BJ (cell line): ENCODE measurements at places on chromosomes 7 and 10.

GRCh38 chr7:47474937-47475879, 106.7 kb downstream of the TNS3 start:
- DNase-seq: peak; percentile 78

DNA sequence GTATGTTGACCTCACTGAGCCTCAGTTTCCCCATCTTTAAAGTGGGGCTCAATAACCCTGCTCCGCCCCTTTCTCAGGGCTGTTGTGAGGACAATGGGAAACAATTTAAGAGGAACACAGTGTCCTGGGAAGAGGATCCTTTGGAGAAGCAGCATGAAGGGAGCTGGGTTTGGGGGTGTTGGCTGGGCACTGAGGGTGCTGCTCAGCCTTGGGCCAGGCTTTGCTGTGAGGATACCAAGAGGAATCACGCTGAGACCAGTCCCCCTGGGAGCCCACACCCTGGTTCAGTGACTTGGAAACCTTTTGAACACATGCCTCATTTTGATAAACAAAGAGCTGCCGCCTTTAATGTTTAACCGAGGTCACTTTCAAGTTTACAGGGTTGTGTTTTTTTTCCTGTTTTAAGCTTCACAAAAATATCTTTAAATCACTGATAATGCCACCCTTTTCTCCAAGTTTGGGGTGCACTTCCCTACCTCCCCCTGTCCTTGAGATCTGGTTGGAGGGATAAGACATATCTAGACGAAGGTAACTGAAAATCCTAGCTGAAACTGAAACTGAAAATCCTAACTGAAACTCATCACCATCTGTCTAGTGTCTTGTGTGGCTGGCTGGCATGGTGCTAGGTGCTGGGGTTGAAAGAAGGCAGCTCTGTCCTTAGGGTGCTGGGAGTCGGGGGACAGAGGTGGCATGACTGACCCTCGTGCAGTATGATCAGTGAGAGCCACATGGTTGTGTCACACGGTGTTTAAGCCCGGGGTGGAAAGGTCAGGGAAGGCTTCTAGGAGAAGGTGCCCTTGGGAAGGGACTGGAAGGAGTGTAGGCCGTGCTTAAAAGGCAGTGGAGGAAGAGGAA, 27.7 kb downstream of the ZNF775 start:
- no peak for DNase-seq

DNA sequence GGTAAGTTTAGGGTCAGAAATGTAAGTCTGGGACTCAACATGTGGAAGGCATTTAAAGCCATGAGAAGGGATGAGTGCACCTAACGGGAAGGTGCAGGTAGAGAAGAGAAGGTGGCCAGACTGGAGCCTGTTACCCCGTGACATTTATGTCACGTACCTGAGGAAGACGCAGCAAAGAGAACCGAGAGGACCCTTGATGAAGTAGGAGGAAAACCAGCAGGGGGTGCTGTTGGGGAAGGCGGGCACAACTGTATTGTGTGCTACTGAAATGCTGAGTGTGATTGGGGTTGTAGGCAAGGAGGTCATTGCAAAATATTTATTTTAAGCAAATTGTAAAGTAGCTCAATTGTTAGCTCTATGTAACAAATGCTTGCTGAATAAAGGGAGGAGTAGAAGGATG, 338.2 kb upstream of the PRKCQ start:
- no peak for DNase-seq

DNA sequence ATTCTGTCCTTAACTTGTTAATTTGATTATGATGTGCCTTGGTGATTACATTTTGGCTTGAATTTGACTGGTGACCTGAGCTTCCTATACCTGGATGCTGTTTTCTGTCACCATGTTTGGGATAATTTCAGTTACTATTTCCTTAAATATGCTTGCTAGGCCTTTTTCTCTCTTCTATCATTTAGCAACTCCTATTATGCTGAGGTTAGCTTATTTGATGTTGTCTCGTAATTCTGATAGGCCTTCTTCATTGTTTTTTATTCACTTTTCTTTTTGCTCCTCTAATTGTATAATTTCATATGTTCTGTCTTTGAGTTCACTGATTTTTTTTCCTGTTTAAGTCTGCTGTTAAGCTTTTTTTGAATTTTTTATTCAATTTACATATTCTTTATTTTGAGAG, 184.9 kb downstream of the ITGB1 start:
- DNase-seq: no peak

DNA sequence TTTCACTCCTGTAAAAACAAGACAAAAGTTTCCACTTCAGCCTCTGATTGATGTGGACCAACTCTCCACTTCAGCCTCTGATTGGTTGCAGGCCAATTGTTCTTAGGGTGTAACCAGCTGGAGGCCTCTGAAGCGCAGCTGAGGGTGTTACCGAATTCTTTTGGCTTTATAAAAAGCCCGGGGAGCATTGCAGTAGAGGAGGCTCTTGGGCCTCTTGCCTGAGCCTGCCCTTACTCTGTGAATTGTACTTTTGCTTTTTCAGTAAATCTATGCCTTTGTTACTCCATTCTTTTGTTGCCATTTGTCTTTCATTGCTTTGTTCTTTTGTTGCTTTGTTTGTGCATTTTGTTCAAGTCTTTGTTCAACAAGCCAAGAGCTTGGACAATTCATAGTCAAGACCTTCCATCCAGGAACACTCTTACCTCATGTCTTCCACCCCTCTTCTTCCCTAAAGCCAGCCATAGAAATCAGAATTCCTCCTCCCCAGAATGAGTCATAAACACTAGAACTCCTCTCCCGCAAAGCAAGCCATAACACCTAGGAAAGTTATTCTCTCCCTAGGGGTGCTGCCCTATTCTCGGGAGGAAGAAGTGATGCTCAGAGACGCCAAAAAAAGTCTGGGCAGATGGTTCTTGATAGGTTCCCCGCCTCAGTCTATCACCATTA, 53.5 kb upstream of the ARMC3 start:
- no peak for DNase-seq

GRCh38 chr7:88115258-88115796, 104.5 kb downstream of the SRI start:
- no peak for DNase-seq

DNA sequence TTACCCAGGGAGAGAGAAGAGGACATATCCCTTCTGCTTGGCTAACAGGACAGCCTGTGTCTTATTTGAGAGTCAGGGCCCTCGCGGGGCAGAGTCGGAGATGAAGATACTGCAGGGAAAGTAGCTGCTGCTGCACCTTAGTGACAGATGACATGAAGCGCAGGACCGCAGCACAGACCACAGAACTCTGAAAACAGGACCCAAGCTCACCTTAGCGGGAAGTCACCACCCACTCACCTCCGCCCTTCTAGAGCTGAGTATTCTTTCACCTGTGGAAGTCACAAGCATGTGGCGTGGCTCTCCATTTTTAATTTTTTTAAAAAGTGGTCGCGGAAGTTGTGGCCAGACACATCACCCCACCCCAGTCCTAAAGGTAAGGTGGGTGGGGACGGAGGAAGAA, 191.4 kb downstream of the FAM107B start:
- DNase-seq: no peak

GRCh38 chr7:135939261-135939812, 37.8 kb downstream of the MTPN start:
- DNase-seq: no peak

- DNase-seq: no peak
Observed at GRCh38 chr7:70638158-70639107, 493.5 kb upstream of the GALNT17 start.

DNA sequence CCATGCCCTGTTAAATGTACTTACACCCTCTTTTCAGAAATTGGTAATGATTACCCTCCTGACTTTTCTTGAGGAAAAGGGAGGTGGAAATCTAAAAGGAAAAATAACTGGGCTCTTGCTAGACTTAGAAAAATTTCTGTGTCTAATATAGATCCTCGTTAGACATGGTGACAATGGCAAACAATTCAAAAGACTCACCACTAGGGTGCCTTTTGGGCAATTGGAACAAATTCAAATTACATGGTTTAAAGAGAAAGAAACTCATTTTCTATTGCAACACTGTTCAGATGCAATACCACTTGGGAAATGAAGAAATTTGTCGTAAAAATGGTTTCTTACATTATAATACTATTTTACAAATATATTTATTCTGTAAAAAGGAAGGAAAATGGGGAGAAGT, 950.1 kb downstream of the GRM8 start:
- no peak for DNase-seq

DNA sequence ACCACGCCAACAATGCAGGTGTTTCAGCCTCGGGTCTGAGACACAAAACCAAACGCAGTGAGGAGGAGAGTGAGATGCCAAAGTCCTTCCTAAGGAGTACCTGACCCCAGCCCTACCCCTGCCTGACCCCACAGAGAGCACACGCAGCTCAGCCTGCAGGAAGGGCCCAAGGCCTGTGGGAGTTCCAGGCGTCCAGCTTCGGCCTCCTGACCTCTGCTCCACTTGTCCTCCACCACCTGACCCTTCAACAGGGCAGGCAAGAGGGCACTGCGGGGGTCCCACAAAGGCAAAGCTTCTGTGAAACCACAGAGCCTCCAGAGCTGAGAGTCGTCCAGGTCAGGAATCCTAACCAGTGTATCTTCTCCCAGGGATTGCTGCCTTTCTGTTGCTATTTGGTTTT, 122.0 kb upstream of the PPP2R2D start:
- no peak for DNase-seq

DNA sequence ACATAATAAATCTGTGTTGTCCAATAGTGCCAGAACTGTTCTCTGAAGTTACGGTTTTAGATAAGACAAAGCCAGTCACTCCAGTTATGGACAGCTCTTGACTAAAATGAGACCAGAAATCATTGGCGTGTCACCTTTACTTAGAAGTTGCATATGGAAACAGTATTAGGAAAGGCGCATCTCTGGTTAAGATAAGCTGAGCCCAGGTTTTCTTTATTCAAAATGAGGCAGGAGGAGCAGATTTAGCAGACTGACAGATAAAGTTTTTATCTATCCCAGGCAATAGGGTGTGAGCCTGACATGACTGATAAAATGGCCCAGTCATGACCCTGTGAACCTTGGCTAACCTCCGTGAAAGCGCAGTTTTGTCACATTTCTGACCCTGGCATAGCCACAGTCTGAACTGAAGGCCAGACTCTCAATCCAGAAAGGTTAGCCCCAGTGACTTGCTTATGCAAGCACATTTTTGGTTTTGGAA, 4.2 kb downstream of the CYP26A1 start:
- no peak for DNase-seq

DNA sequence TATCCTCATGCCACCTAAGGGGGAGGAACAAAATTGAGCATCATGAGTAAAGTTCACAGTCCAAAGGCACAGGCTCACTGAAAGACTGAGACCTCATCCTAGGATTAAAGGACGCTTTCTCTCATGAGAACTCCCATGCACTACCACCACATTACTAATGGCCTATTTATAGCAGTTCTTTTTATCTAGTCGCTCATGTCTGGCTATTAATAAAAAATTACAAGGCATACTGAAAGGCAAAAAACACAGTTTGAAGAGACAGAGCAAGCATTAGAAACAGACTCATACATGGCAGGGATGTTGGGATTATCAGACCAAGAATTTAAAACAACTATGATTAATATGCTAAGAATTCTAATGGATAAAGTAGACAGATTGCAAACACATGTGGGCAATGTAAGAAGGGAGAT, 46.0 kb upstream of the CDK13 start:
- DNase-seq: peak; percentile 37

- DNase-seq: no peak
Observed at GRCh38 chr10:15208221-15208620, 39.7 kb upstream of the NMT2 start.

GRCh38 chr7:5591278-5591874, 167.7 kb upstream of the TNRC18 start:
- DNase-seq: no peak

DNA sequence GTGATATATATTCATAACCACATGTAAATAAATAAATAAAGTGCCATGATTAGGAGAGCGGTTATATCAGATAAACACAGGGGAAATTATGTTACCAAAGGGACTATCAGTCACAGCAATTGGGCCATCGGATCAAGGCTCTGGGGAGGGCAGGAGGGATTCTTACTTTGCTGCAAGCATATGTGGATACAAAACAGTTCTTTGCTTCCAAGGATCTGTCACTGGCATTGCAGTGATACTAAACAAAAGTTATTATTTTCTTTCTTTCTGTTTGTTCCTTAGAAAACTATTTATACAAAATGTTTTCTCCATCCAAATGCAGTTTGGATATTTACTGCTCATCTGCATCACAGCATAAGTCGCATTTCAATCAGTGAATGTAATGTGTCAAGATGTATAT, 188.4 kb upstream of the MGMT start:
- no peak for DNase-seq

GRCh38 chr7:151017370-151017952, 6.8 kb downstream of the ATG9B start:
- no peak for DNase-seq

- DNase-seq: peak; percentile 11
Observed at GRCh38 chr10:96960872-96961271, 128.8 kb downstream of the LCOR start.

GRCh38 chr10:83371696-83372490, 767.4 kb upstream of the GHITM start:
- DNase-seq: peak; percentile 71

GRCh38 chr7:84510505-84510904, 315.9 kb upstream of the SEMA3A start:
- DNase-seq: peak; percentile 39

GRCh38 chr7:129443612-129444011, 9.4 kb downstream of the STRIP2 start:
- DNase-seq: no peak

DNA sequence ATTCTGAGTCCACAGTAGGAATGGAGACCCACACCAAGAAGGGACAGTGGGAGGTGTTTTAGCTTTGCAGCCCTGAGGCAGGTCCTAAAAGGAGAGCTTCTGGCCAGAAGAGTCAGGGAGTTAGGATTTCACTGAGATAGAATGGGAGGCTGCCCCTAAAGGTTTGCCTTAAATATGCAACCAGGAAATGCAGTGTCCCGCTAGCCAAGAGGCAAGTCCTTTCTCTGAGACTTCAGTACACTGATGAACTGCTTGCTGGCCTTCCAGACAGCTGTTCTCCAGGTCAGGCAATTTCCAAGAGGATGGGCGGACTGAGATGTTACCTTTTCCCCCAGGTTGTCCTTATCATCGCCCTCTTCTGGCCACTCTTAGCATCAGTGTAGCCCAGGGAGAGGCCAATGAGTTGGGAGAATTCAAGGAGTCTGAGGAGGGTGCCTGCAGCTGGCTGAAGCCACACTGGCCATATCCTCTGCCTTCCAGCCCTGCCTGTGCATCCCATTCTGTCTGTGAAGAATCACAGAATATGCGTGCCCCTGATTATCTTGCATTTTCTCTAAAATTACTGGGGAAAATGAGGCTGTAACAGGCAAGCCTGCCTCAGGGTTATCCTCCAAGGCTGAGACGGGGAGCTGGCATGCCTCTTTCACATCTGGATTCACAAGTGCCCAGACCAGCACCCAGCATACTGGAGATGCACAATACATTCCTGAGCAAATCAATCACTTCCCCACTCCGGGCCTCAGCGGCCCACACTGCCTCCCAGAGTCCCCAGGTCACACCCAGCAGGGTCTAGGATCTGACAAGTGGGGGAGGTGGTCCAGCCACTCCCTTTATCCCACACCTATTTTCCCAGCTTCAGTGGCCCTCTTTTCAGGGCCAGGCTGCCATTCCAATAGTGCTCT, 2.4 kb downstream of the TLL2 start:
- DNase-seq: no peak

DNA sequence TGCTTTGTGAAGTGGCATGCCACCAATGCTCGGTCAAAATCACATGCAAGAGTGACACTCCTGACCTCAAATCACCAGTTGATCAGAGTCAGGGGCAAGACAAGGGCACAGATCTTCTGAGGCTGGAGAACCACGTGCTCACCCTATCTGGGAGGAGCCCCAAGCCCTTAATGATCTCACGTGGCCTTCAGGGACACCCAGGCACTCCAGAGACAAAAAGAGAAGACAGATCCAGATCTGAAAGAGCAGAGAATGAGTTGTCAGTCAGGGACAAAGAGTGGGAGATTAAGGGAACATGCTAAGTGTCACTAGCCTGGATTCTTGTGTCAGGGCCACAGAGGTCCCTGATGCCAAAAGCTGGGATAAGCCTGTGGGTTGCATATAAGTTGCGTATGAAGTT, 134.3 kb downstream of the PLXNA4 start:
- no peak for DNase-seq
